ENCODE measurements at places on chromosomes 5 and 9.

DNA sequence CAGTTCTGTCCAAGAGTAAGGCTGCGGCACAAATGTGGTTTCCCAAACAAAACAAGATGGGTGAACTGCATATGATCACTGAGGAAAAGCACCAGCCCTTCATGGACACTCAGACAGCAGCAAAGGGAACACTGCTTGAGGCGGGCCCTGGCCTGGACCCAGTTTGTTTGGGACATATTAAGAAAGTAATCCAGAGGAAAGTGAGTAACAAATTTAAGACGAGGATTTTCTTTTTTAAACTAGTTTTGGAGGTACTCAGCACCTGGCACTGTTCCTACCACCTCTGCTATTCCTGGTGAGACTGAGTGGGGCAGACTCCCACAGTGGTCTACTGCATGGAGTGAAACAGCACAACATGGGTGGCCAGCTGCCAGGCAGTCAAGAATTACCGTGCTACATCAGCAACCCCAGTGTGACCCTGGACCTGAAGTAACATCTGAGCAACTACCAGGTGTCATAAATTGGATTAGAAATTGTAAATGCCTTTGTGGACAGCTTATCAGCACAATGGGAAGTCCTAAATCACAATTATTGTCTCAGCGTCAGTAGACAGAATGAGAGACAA lies 28.5 kb downstream of the P4HA2 start:
- no peak for DNase-seq

GRCh38 chr9:20941174-20941690 lies 90.2 kb downstream of the HACD4 start:
- DNase-seq = peak; percentile 13

DNA sequence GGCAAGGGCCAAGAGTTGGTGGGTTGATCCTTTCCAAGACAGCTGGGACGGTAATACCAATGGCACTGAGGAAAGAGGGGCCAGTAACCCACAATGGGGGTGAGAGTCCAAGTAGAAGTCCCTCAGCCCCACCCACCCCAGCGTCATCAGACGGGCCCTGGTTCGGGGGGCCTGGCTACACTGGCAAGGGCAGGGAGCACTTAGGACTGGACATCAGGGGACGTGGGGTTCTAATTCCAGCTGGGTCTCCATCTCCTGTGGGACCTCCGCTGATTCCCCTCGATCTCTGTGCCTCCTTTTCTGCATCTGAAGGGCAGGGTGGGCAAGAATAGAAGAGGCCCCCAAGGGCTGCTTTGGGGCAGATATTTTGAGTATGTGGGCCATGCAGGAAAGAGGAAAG lies 53.5 kb upstream of the FCN1 start:
- no peak for DNase-seq

- DNase-seq = no peak
Observed at GRCh38 chr5:131212471-131213021, 41.8 kb downstream of the LYRM7 start.

DNA sequence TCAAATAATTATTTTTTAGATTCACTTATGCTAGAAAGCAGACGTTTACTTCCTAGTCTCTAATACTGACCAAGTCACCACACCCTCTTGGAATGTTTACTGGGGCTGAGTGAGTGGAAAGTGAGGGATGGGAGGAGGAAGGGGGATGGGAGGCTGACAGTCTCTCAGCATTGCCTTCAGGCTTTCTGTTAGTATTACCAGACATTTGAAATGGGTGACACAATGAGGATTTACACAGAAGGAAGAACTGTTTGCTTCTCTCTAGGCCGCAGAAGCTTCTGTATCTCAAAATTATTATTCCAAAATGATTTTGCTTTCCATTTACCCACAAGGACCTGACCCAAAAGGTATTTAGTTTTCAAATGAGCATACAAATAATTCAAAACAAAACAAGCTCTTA lies 232.8 kb upstream of the ZNF608 start:
- no peak for DNase-seq

DNA sequence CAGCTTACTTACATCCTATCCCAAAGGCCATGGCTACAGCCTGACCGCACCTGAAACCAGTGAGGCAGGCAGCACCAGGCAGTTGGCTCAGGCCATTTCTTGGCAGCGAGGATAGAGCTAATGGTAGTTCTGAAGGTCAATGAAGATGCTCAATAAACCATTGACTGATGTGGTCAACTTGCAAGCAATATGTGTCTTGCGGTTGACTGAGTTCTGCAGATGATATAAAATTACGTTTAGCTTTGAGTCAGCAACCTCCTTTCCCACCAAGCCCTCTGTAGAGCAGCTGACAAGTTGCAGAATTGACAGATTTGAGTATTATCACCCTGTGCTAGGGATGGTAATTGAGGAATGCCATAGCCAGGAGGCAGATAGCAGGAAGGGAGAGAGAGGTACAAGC lies 189.0 kb upstream of the PUM3 start:
- DNase-seq = no peak

GRCh38 chr5:34900652-34901051 lies 14.7 kb downstream of the RAD1 start:
- no peak for DNase-seq

GRCh38 chr9:94741866-94742265 lies 15.4 kb downstream of the AOPEP start:
- no peak for DNase-seq

DNA sequence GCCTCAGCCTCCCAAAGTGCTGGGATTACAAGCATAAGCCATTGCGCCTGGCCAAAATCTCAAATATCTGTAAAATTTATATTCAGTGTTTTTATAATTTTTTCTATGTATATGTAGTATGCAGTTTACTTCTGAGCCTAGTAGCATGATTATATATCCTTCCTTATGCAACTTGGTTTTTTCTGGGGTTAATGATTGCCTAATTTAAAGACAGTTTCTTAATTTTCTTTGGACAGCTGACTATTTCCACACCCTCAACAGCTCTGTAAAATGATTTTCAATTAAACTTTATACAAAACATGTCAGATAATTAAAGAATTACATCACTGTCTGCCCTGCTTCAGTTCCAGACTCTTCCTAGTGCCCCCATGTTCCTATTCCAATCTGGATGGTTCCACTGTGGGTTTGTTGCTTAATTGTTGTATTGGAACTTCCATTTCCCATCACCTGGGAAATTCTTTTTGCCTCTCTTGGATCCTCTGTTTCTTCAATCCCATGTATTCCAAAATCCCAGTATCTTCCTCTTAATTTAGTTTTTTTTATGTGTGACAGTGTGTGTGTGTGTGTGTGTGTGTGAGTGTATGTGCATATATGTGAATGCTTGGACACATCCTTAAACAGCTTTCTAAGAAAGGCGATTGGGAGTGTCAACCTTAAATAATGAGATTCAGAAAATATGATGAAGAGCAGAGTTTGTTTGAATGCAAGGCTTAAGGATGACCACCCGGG lies 53.2 kb downstream of the C5orf22 start:
- DNase-seq = no peak

- no peak for DNase-seq
Observed at GRCh38 chr9:85871008-85871407, 69.9 kb upstream of the NAA35 start.

- DNase-seq = no peak
Observed at GRCh38 chr9:123695386-123695785, 234.5 kb downstream of the DENND1A start.

- DNase-seq = no peak
Observed at GRCh38 chr9:83651558-83651957, 28.6 kb downstream of the IDNK start.

DNA sequence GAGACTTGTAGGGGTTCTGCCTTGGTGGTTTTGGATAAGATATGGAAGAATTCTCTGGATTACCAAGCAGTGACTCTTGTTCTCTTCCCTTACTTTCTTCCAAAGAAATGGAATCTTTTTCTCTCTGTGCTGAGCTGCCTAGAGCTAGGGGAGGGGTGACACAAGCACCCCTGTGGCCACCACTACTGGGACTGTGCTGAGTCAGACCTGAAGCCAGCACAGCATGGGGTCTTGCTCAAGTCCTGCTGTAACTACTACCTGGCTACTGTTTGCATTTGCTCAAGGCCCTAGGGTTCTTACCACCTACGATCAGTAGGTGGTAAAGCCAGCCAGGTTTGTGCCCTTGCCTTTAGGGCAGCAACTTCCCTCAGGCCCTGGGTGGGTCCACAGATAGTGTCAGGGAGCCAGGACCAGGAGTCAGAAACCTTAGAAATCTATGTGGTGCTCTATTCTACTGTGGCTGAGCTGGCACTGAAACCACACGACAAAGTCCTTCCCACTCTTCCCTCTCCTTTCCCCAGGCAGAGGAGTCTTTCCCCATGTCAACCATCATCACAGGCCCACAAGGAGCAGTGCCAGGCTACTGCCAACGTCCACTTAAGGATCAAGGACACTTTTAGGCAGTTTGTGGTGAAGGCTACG lies 53.8 kb downstream of the SREK1 start:
- no peak for DNase-seq

DNA sequence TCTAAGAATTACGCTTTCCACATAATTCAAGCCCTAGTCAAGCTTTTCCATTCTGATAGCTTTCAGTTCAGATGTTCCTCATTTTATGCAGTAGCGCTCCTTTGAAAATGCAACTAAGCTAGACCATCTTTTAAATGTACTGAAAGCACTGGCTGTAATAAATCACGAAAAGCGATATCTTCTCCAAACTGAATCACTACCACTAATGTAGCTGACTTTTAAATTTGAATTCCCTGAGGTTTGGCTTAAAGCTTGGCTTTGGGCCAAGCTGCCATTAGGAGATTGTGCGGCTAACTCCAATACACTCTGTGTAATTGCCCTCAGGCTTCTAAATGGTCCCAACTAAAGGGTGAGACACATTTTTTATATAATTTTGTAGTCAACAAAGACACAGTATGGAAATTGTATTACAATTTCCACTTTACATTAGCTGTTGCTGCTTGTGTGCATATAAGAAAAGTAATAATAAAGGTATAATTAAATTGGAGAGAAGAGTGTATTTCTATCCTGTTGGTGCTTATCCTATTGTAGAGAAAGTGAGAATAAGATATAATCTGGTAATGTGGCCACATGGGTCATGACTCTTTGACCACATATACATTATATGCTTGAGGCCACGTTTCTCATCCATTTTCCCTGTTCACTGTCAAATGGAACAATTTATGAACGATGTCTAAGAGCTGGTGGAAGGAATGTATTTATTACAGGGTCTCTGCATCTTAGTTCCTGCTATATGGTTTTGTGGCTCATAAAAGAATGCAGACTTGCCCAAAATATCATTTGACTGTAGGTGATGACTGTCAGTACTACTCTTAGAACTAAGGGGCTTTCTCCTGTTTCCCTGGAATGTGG lies 118.7 kb upstream of the TAF11L2 start:
- no peak for DNase-seq

GRCh38 chr5:56783261-56783660 lies 32.1 kb upstream of the MAP3K1 start:
- DNase-seq = no peak

DNA sequence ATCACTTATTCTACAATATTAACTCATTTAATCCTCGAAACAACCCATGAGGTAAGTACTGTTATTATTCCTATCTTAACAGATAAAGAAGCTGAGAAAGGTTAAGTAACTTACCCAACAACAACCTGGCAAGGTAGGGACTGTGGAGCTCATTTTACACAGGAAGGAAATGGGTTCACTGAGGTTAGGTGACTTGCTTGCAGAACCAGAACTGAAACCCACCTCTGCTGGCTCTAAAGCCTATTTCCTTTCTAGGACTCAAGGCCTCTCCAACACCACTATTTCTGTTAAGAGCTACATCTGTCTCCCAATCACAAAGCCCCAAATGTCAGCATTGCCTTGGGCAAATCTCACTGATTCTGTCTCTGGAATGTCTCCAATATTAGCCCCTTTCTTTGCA lies 38.9 kb upstream of the IFNK start:
- no peak for DNase-seq

GRCh38 chr9:27198190-27198589 lies 89.2 kb downstream of the TEK start:
- DNase-seq = no peak

DNA sequence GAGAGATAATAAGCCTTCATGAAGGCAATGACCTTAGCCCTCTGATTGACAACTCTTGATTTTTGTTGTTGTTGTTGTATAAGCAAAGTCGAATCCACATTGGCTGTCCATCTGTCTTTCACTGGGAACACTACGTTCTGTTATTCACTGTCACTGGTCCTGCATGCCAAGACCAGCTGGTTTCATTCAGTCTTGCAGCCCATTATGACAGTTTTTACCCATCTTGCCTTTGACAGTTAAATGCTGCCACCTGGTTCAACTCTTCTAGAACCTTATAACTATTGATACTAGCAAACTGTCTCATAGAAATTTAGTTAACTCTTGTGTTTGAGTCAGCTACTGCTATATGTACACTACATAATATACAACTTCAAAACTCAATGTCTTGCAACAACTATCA lies 382.3 kb upstream of the CDH10 start:
- DNase-seq = no peak

DNA sequence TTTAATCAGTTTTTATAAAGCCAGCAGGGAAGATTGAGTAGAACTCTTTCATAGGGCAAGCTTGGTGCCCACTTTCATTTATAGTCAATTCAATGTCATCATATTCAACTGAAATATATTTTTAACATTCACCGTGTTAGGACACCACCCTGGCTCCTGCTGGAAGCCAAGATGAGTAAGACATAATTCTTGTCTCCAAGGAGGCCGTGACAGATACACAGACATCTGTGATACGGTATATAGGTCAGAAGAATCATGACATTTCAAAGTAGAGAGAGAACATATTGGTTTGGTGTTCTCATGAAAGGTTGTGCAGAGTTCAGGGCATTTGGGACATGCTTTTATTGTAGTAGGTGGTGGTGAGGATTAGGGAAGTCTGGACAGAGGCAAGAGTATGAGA lies 120.1 kb downstream of the CMYA5 start:
- DNase-seq = no peak

GRCh38 chr9:81621118-81621517 lies 68.2 kb downstream of the TLE1 start:
- no peak for DNase-seq

DNA sequence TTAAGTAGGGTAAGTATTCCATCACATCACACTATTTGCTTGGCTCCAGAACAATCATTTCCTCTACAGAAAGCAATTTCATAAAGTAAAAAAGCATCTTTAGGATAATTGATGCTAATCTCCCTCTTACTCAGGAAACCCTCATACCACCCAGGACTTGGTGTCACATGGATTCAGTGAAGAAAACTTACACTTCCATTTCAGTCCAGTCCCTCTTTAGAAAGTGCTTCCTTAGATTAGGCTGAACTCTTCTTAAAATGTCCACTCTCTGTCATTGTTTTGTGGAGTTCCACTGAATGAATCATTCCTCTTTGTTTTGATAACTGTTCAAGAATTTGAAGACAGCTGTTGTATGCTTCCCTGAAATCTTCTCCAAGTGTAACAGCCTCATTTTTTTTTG lies 144.0 kb upstream of the ZNF462 start:
- no peak for DNase-seq
